ENCODE measurements at places on chromosomes 12 and 14.

DNA sequence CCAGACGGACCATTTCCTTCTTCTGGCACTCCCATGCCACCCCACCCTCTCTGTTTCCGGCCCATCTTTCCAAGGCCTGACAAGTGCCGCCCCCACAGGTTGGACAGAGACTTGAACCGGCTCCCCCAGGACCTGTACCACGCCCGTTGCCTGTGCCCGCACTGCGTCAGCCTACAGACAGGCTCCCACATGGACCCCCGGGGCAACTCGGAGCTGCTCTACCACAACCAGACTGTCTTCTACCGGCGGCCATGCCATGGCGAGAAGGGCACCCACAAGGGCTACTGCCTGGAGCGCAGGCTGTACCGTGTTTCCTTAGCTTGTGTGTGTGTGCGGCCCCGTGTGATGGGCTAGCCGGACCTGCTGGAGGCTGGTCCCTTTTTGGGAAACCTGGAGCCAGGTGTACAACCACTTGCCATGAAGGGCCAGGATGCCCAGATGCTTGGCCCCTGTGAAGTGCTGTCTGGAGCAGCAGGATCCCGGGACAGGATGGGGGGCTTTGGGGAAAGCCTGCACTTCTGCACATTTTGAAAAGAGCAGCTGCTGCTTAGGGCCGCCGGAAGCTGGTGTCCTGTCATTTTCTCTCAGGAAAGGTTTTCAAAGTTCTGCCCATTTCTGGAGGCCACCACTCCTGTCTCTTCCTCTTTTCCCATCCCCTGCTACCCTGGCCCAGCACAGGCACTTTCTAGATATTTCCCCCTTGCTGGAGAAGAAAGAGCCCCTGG lies 1.2 kb upstream of the CMTM5 start:
- DNase-seq: no peak

DNA sequence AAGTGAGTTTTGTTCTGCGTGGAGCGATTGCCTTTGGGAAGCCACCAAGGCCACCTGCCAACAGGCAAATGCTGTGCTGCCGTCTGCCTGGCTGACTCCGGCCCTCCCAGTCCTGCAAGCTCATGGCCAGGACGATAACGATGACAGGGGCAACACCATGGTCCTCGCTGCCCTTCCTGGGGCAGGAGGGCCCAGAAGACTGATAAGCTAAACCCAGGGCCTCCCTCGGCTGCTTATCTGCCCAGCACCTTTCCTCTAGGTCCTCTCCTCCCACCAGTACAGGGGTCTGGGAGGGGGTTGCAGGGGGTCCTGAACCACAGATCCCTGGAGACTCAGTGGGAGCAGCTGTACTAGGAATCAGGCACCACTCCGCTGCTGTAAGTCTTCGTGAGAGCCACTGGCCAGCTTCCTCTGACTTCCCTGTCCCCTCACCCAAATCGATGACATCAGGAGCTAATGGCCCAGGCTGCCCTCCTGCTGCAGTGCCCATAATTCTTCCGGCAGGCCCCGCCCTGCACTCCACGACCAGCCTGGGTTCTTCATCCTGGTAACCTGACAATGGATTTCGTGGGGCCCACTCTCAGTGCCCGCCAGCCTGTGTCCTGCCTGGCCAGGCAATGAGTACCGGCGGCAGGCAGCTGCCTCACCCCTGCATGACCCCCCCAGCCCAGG lies 5.1 kb downstream of the ANKRD9 start:
- DNase-seq: no peak

GRCh38 chr12:113162102-113163029 lies 12.8 kb downstream of the CFAP73 start:
- no peak for DNase-seq

- DNase-seq: no peak
Measured at GRCh38 chr14:37198273-37198598, 499 bp downstream of the MIPOL1 start.

DNA sequence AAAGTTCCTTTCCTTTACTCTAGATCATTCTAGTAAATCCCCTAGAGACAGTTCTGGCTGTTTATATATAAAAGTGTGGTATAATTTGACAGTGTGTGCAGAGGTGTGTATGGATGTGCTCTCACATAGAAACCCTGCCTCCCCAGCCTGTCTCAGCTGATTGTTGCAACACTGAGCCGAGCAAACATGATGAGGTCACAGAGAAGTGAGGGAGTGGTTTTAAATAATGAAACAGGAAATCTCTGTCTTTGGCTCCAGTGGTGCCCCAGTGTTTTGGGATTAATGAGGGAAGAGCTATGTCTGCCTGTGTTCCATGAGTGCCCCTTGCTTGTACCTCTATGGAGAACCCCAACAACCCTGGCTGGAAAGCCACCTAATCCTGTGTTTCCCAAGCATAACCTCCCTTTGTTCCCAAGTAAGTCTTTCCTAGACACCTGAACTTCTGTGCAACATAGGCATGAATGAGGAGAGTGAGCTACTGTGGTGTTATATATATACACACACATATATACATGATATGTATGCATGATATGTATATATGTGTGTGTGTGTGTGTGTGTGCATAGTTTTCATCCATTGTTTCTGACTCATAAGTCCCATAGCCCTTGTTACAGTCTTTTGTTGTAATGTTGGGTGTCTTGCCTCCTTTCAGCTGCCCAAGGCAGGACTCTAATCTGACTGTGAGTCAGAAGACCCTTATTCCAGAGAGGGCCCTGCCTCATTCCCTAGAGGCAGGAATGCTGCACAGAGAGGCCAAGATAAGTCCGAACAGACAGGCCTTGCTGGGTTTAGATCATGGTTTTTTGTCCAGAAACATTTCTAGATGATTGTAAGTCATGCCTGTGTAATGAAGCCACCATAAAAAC lies 18.0 kb downstream of the TRAF3 start:
- peak; percentile 58 for DNase-seq

GRCh38 chr12:67795236-67795635 lies 146.7 kb downstream of the DYRK2 start:
- DNase-seq: no peak

GRCh38 chr12:124753993-124754392 lies 109.7 kb downstream of the SCARB1 start:
- DNase-seq: no peak

- DNase-seq: no peak
Measured at GRCh38 chr12:89645434-89645833, 63.2 kb downstream of the ATP2B1 start.

DNA sequence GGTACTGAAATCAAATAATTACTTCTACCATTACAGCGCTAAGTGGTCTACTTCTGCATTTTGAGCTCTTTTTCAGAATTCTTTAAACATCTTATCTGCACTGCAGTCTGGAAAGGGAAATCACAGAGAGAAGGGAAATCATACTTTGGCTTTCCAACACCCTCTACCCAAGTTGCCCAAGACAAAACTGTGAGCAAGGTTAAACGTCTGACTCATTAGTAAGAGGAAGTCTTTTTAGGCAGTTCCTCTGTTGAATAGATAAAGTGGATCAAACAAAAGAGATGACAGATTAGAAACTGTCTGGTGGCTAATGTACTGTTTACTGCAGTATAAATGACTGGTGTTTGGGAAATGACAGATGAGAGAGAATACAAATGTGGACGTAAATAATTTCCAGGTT lies 858.1 kb downstream of the NRXN3 start:
- DNase-seq: no peak

DNA sequence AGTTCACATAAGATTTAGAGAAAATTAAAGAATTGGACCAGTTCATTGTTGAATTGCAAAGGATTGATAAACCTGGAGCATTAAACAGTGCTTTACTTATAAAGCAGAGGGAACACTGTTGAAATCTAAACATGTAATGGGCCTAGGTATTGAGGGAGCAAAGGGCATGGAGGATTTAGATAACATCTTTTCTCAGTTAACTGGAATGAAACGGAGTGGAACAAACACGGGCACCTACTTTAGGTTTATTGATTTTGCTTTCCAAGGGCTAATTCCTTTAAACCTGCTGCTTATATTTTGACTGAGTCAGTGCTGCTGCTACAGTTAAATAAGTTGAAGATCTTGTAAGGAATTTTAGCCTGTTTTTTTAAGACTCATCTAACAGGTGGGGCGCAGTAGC lies 5.6 kb downstream of the EIF4B start:
- no peak for DNase-seq
